ENCODE measurements at places on chromosomes 4 and X. TPM values are rescaled to one million over a fixed set of nuclear protein-coding genes. Genes with fewer than 3 reads are reported as not detected.

ZDHHC15 gene
- total RNA-seq = 9.4 TPM

DGAT2L6 gene
- total RNA-seq = not detected

ARAF gene
- 25.5 TPM for total RNA-seq

XAGE2 gene
- not detected for total RNA-seq

MAGEC2 gene
- total RNA-seq = not detected

VCX3B gene
- total RNA-seq = not detected

GRCh38 chrX:153973127-153974002 lies 811 bp downstream of the TMEM187 start:
- H3K36me3 ChIP-seq = no peaks in the 10 kb centered on the region
- peak overlapping the region; percentile 99 for H3K27ac ChIP-seq
- H3K27me3 ChIP-seq = peaks cover 7% of the 10 kb centered on the region

DNA sequence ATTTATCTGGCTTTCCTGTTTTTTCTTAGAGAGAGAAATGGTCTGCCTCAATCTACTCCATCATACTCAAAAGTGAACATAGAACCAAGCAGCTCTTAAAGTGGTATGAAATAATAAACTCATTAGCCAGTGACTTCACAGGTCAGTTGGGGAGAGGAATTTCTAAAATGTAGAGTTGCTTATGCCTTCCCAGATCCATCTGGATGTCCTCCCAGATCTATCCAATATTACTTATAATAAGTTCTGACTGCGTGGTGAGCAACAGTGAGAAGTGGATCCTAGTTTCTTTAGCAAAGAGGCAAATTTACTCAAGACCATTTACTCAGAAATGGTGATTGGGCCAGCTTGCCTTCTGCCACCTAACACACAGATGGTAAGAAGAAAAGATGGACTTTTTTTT lies 748.0 kb downstream of the PCDH18 start:
- H3K4me1 ChIP-seq = peaks cover 7% of the 10 kb centered on the region
- no peaks in the 10 kb centered on the region for H3K27me3 ChIP-seq
- DNase-seq = no peak
- no peaks in the 10 kb centered on the region for H3K36me3 ChIP-seq
- no peak overlapping the region for H3K27ac ChIP-seq

- H3K27me3 ChIP-seq = peaks cover 13% of the 10 kb centered on the region
- DNase-seq = no peak
- peak overlapping the region; percentile 58 for H3K4me3 ChIP-seq
- H3K36me3 ChIP-seq = peaks cover 5% of the 10 kb centered on the region
- H3K4me1 ChIP-seq = peaks cover 60% of the 10 kb centered on the region
These were observed 95.8 kb downstream of the MGST2 start for GRCh38 chr4:139761461-139761860.

- H3K4me3 ChIP-seq = peak overlapping the region; percentile 93
- H3K27me3 ChIP-seq = peaks cover 9% of the 10 kb centered on the region
- peak; percentile 46 for DNase-seq
- H3K4me1 ChIP-seq = peaks cover 9% of the 10 kb centered on the region
These were observed 989 bp downstream of the N4BP2 start for GRCh38 chr4:40057586-40058091.

DNA sequence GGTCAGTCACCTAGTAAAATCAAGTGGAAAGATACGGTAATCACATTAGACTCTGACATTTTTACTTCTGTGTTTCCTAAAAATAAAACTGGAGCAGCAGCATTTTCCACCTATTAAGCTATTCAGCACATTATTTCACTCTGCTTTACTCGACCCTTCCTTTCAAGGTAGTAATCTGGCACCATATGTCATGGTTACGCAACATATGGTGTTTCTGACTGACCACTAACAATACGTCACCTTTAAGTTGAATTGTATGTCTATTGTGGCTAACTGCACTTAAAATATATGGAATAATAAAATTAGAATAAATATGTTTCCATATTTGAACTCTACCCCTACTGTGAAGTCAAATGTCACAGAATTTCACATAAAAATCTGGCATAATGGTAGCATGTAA lies 168.8 kb downstream of the CDS1 start:
- H3K27me3 ChIP-seq = peaks cover 4% of the 10 kb centered on the region
- H3K4me3 ChIP-seq = peak overlapping the region; percentile 18
- peaks cover 19% of the 10 kb centered on the region for H3K4me1 ChIP-seq
- no peaks in the 10 kb centered on the region for H3K36me3 ChIP-seq

- no peak overlapping the region for H3K4me3 ChIP-seq
- no peaks in the 10 kb centered on the region for H3K4me1 ChIP-seq
- no peak for DNase-seq
- H3K36me3 ChIP-seq = no peaks in the 10 kb centered on the region
- peaks cover 3% of the 10 kb centered on the region for H3K27me3 ChIP-seq
- no peak overlapping the region for H3K27ac ChIP-seq
These were observed 763.0 kb upstream of the PCDH10 start for GRCh38 chr4:132386130-132386529.

GRCh38 chr4:111854494-111855087 lies 290.7 kb upstream of the FAM241A start:
- no peak for DNase-seq
- H3K27me3 ChIP-seq = no peaks in the 10 kb centered on the region
- no peak overlapping the region for H3K4me3 ChIP-seq
- H3K36me3 ChIP-seq = no peaks in the 10 kb centered on the region
- peaks cover 2% of the 10 kb centered on the region for H3K4me1 ChIP-seq
- H3K27ac ChIP-seq = no peak overlapping the region

- H3K4me3 ChIP-seq = no peak overlapping the region
- no peaks in the 10 kb centered on the region for H3K36me3 ChIP-seq
- DNase-seq = no peak
- no peaks in the 10 kb centered on the region for H3K27me3 ChIP-seq
These were observed 52.3 kb upstream of the LSM6 start for GRCh38 chr4:146123231-146123630.

GRCh38 chr4:64230709-64231310 lies 178.4 kb downstream of the TECRL start:
- no peak for DNase-seq
- peaks cover 9% of the 10 kb centered on the region for H3K36me3 ChIP-seq
- H3K27me3 ChIP-seq = no peaks in the 10 kb centered on the region
- H3K4me1 ChIP-seq = no peaks in the 10 kb centered on the region
- no peak overlapping the region for H3K27ac ChIP-seq
- H3K4me3 ChIP-seq = no peak overlapping the region

DNA sequence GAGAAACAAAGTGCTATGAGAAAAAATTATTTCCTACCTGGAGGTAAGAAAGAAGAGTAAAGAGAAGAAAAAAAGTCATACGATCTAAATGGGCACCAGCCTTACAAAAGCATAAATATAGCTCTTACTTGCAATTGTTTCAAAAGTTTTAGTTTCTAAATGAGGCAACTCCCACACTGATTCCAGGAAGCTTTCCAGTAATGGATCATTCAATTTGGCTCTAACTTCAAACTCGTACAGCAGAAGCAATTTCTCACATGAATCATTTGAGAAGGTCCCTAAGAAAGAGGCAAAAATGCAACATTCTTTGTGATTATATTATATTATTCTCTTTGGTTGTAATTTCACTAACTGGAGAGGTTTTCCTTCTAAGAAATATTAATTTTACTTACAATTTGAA lies 109.9 kb downstream of the DLG3 start:
- no peak overlapping the region for H3K4me3 ChIP-seq
- no peak overlapping the region for H3K27ac ChIP-seq
- no peaks in the 10 kb centered on the region for H3K27me3 ChIP-seq
- H3K36me3 ChIP-seq = no peaks in the 10 kb centered on the region

GRCh38 chrX:50865311-50865710 lies 45.2 kb upstream of the BMP15 start:
- H3K4me3 ChIP-seq = no peak overlapping the region
- H3K36me3 ChIP-seq = no peaks in the 10 kb centered on the region

- H3K27ac ChIP-seq = no peak overlapping the region
- DNase-seq = no peak
- no peaks in the 10 kb centered on the region for H3K36me3 ChIP-seq
- no peaks in the 10 kb centered on the region for H3K27me3 ChIP-seq
- H3K4me1 ChIP-seq = peaks cover 2% of the 10 kb centered on the region
These were observed 124.9 kb downstream of the ADAMTS3 start for GRCh38 chr4:72444092-72444491.

DNA sequence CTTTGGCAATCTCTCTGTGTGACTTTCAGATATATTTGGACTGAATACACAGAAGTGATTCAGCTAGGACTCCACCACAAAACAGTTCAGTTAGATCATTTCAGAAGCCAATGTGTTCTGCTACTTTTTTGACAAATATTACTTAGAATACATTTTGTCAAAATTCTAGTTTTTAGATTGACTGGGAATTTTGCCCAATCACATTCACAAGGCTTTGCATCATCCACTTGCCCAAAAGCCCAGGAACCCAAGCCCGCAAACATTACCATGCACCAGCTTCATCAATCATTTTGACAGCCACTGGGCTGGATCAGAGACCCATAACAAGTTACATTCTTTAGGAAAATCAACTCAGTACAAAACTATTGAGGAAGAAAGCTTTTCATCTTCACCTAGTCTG lies 256.6 kb upstream of the NDST3 start:
- no peaks in the 10 kb centered on the region for H3K27me3 ChIP-seq
- no peak overlapping the region for H3K4me3 ChIP-seq
- H3K27ac ChIP-seq = no peak overlapping the region
- H3K4me1 ChIP-seq = peaks cover 18% of the 10 kb centered on the region
- DNase-seq = no peak
- H3K36me3 ChIP-seq = no peaks in the 10 kb centered on the region

DNA sequence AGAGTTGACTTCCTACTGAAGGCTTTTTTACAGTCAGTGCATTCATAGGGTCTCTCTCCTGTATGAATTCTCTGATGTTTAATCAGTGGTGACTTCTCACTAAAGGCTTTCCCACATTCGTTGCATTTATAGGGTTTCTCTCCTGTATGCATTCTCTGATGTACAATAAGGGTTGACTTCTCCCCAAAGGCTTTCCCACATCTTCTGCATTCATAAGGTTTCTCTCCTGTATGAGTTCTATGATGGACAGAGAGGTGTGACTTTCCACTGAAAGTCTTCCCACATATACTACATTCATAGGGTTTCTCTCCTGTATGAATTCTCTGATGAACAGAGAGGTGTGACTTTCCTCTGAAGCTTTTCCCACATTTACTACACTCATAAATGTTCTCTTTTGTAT lies 45.2 kb downstream of the ZNF674 start:
- peaks cover 17% of the 10 kb centered on the region for H3K36me3 ChIP-seq
- no peaks in the 10 kb centered on the region for H3K4me1 ChIP-seq
- DNase-seq = no peak
- H3K4me3 ChIP-seq = no peak overlapping the region

GRCh38 chr4:137534516-137534915 lies 2.2 kb upstream of the PCDH18 start:
- H3K36me3 ChIP-seq = no peaks in the 10 kb centered on the region
- H3K4me1 ChIP-seq = peaks cover 4% of the 10 kb centered on the region
- no peak overlapping the region for H3K27ac ChIP-seq
- no peaks in the 10 kb centered on the region for H3K27me3 ChIP-seq
- no peak for DNase-seq
- no peak overlapping the region for H3K4me3 ChIP-seq

- no peak for DNase-seq
- no peak overlapping the region for H3K4me3 ChIP-seq
These were observed 43.1 kb upstream of the FAM9C start for GRCh38 chrX:13087322-13088155.

DNA sequence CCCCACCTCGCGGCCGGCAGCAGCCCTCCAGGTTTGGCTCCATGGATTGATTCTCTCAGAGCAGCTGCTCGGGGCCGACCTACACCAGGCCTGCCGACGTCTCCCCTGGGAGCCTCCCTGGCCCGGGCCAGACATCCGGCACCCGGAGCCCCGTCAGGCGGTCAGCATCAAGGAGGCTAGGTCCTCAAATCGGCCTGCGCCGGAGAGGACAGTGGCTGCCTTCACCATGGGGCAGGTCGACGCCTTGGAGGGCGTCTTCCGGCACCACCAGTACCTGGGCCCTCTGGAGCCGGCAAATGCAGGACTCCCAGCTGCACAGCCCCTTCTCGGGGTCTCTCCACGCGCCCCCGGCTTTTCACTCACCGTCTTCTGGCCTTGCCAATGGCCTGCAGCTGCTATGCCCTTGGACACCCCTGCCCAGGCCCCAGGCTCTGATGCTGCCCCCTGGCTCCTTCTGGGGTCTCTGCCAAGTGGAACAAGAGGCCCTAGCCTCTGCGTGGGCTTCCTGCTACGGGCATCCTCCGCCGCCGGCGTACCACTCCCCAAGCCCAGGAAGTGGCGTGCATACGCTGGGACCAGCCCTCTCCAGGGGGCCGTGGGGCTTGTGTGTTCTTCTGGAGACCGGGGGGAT lies 341.8 kb downstream of the MAGEB5 start:
- no peak overlapping the region for H3K4me3 ChIP-seq
- H3K36me3 ChIP-seq = no peaks in the 10 kb centered on the region
- DNase-seq = no peak
- no peak overlapping the region for H3K27ac ChIP-seq

GRCh38 chr4:101345271-101345595 lies 2.1 kb downstream of the PPP3CA start:
- no peaks in the 10 kb centered on the region for H3K36me3 ChIP-seq
- peak overlapping the region; percentile 83 for H3K27ac ChIP-seq
- DNase-seq = no peak
- peaks cover 15% of the 10 kb centered on the region for H3K27me3 ChIP-seq

DNA sequence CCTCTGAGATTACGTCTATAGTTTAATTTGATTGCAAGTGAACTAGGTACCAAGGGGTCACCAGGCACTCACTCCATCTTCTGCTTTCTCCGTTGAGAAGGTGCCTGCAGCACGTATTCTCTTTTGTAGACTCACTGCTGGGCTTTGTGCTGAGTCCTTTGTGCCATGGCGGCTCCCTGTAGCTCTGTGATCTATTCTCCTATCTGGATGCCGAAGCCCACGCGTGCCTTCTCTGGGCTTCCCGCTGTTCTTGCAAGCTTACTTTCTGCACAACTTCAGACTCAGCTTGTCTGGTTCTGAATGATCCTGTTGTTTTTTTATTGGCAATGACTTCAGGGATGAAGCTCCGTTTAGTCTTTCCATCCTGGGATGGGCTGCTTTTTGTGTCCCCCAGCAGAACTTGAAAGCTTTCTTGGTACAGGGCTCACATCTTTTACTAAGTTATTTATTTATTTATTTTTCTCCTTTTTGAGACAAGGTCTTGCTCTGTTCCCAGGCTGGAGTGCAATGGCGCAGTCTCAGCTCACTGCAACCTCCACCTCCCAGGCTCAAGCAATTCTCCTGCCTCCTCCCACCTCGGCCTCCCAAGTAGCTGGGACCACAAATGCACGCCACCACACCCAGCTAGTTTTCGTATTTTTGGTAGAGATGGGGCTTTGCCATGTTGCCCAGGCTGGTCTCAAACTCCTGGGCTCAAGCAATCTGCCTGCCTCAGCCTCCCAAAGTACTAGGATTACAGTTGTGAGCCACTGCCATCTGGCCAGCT lies 100.9 kb upstream of the NKX1-1 start:
- DNase-seq = no peak
- H3K4me1 ChIP-seq = peaks cover 5% of the 10 kb centered on the region
- H3K4me3 ChIP-seq = no peak overlapping the region
- H3K27me3 ChIP-seq = peaks cover 2% of the 10 kb centered on the region
- no peaks in the 10 kb centered on the region for H3K36me3 ChIP-seq
- H3K27ac ChIP-seq = no peak overlapping the region

GRCh38 chr4:110306303-110306702 lies 107.9 kb upstream of the ELOVL6 start:
- no peak for DNase-seq
- no peaks in the 10 kb centered on the region for H3K36me3 ChIP-seq
- no peak overlapping the region for H3K27ac ChIP-seq
- no peak overlapping the region for H3K4me3 ChIP-seq
- H3K4me1 ChIP-seq = no peaks in the 10 kb centered on the region

Data from glutamatergic neuron (in vitro differentiated cells).